ENCODE measurements at places on chromosomes 12 and 14. TPM values are rescaled to one million over a fixed set of nuclear protein-coding genes. Genes with fewer than 3 reads are reported as not detected.

Gene PELI2
- 2.4 TPM for total RNA-seq

Gene GALNT16
- total RNA-seq, result 0.05 TPM

DNA sequence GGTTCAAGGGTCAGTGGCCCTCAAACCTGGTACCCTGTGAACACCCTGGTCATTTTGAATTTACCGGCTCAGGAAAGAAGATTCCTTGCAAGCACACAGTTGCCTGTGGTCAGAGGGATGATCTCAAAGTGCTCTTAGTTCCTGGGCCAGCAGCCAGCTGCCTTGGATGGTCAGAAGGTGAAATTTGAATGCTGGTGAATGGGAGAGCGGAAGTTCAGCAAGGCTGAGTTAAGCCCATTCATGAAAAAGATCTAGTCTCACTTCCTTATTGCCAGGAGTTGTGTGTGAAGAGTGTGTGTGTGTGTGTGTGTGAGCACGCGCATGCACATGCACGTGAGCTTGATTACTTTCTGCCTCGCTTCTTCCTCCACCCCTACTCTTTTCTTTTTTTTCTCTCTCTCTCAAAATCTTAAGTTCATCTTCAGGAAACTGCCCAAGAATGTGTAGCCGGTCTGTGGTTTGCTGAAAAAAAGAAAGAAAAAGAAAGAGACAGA lies 155.5 kb upstream of the CCND2 start:
- DNase-seq, result no peak

DNA sequence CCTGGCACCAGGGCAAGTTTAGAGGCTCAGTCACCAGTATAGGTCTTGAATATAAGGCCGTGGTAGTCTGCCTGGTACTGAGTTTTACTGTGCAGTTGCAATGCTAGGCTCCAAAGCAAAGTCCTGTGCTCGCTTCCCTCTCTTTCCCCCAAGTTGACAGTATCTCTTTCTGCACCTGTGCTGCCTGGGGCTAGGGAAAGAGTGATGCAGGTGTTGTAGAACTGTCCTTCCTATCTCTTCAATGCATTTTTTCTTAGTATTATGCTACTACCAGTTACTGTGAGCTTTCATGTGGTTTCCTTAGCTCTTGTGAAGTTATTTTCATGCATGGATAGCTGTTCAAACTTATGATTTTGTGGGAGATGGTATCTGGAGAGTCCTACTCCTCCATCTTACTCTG lies 359.2 kb downstream of the SYT1 start:
- no peak for DNase-seq

- DNase-seq, result no peak
Measured at GRCh38 chr14:72560889-72561493, 332.9 kb downstream of the DPF3 start.

DNA sequence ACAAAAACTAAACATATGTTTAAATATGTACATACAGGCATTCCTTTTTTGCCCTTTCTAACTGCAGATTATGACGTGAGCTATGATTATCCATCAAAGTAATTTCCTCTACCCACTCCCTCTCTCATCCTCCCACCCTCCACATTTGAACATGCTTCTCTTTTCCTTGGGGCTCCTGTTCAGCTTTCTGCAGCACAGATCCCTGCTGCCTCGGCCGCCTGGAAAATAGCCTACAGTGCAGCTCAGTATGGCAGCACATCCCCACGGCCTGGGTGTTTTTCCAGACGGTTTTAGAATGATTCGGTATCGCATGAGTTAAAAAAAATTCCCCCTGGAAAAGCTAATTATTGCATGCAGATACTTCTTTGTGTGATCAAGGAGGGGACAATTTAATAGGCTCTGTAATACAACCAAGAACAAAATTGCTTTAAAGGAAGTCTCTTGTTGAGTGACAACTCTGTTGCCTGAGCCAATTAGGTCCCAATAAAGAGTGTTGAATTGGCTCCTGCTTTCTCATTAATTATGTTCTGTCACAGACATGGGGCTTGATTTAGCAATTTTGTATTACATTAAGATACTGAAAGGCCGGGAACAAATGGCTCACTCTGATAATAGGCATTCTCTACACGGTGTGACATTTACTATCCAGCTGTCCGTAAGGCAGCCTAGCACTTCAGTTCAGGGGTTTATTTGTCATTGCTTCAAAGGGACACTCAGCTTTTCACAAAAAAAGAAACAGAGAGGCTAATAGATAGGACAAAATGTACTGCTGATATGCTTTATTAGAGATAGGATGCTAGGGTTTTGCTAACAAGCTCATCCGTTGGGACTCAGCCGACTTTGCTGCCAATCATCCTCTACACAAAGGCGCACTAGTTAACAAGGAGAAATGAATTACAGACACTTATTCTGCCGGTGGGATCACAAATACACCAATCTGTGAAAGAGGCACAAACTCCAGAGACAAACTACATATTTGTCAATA lies 285.8 kb upstream of the G2E3 start:
- no peak for DNase-seq

Gene MYF5
- total RNA-seq, result not detected

Gene KLHL33
- 0.22 TPM for total RNA-seq

Gene DACT1
- total RNA-seq, result not detected
